HS-5 (cell line): ENCODE measurements at places on chromosomes 5 and 9.

DNA sequence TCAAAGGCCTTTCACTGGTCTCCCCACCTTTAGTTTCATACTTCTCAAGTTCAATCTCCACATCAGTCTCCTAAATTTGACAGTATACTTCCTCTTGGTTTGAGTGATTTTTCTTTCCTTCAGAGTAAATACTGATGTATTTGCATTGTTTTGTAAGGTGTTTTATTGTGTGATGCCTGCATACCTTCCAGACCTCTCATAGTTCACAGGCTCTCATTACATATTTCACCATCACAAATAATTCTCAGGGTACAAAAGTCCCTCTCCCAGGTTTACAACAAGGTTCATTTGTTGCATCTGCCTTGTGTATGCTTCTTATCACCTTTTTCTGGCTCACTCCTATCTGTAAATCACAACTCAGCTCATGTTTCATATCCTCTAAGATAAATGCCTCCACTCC lies 22.2 kb upstream of the TUSC1 start:
- no peak for DNase-seq

DNA sequence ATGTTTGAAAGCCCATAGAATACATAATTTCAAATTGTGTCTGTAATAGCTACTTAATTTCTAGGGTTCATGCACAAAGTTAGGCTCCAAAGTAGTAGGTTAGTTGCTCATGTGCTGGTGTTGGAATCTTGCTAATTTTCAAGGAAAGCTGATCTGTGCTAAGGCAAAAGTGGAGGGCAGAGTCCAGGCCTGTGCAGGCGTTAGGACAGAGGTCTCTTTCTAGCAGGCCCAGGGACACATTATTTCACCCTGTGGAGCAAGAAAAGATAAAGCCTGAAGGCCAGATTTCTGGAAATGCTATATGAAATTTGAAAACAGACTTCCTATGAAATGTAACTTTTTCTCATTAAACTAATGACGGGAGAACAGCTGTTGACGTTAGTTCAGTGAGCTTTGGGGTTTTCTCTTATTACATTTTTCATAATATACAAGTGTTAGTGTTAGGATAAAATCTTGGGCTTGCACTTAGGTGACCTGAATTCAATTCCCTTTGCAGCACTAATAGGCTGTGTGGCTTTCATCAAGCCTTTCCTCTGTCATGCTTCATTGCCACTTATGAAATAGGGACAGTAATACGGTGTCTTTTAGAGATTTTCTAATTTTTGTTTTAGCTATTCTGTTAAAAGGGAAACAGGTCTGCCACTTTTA lies 196.7 kb upstream of the HAPLN1 start:
- no peak for DNase-seq

- DNase-seq, result no peak
Observed at GRCh38 chr9:124498040-124498439, 9.2 kb downstream of the NR5A1 start.

DNA sequence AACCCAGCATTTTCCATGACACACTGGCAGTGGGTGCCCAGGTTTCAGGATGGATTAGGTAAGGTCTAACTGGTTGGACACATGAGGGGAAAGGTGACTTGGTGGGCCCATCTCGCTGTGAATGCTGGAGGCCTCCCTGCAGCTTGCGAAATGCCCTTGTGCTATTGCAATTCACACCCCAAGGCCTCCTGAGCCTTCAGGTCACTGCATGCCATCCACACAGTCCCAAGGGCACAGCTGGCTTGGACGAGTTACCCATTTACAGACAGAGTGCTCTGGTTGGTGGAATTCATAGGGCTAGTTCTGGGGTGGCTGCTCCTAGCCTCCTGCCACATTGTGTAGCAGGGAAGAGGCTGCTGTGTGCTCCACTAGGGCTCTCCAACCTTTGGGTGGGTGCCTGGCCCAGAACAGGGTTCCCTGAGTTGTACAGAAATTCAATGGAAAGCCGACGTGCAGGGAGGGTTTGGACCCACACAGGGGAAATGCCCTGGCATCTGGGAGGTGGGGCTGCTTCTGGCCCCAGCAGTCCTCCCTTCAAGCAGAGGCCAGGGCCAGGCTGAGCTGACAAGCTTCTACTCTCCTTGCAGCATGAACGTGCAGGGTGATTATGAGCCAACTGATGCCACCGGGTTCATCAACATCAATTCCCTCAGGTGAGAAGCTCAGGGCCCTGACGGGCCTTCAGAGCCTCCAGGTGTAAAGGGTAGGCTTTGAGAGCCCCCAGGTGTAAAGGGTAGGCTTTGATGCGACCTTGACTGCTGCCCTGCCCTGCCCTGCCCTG lies 54.3 kb downstream of the ASS1 start:
- no peak for DNase-seq

- no peak for DNase-seq
Observed at GRCh38 chr5:107673039-107673367, 2.3 kb upstream of the EFNA5 start.

GRCh38 chr9:131546336-131547084 lies 1.2 kb downstream of the PRRT1B start:
- DNase-seq, result no peak

GRCh38 chr9:23342291-23342690 lies 483.7 kb downstream of the ELAVL2 start:
- peak; percentile 9 for DNase-seq

DNA sequence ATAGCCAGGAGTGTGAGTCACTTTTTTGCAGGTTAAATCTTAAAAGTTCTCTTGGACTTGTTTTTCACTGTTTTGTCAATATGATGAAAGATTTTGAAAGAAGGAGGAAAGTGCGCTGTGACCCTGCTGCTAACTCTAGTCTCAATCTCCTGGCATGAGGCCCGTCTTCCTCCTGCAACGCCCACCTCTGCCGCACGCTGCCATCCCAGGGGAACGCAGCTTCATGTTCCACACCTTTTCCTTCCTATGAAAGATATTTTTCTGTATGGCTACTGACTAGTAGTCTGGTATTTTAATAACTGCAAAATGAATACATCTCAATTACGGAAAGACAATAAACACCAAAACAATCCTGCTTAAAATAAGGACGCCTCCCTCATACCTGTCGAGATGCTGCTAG lies 8.3 kb downstream of the PPIC start:
- no peak for DNase-seq

- no peak for DNase-seq
Observed at GRCh38 chr9:4301296-4301695, 1.4 kb upstream of the GLIS3 start.

- no peak for DNase-seq
Observed at GRCh38 chr5:9502050-9502834, 43.6 kb downstream of the SEMA5A start.

DNA sequence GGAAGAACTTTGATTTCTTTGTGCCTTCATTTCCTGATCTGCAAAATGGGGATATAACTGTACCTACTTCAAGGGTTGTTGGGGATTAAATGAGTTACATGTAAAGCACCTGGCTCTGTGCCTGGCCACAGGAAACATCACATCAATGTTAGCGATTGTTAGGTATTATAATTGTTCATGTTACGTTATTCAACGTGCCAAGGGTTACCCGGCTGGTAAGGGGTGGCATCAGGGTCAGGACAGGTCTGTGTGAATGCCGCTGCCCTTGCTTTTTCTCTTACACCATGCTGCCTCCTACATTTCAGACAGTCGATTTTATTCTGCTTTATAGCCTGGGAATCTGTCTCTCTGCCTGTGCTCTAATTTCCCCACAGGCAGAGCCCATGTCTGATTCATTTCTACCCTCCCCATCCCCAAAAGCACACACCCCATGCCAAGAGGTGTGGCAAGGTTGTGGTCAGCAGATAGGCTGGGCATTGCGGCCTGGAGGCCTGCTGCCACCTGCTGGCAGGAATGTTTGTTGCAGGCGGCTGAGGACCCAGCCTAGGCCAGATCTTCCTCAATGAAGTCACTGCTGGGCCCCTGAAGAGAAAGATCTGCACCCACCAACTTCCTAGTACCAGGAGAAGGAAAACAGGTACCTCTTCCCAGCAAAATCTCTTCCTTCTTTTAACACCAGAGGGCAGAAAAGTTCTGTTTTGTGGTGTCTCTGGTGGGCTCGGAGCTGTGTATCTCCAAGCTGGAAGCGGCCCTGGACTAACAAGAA lies 5.3 kb downstream of the ANKS6 start:
- DNase-seq, result peak; percentile 89

DNA sequence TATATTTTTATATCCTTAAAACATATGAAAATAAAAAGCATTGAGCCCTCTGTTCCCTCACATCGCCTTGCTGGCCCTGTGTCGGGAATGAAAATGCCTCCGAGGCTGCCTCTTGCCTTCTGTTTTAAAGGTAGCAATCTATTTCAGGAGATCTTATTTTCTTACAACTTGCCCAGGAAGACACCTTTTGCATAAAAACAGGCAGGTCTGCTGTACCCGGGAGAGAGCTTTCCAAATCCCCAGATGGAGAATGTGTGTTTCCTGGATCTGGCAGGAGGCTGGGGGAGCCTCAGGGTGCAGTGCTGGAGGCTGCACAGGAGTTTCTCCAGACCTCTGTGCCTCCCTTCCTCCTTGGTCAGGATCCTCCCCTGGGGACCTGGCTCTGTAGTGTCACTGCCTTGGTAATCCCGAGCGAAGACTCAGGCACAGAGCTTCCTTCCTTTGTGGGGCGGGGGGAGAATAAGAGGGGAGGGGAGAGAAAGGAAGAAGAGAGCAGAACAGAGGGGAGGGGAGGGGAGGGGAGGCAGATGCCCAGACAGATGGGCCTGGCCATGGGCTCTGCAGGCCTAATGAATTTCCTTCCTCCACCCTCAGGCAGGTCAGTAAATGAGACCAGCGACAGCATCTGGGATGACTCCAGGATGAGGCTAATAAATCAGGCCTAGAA lies 104.0 kb upstream of the BOD1 start:
- DNase-seq, result no peak

- DNase-seq, result no peak
Observed at GRCh38 chr5:2550509-2550908, 201.0 kb downstream of the IRX2 start.

GRCh38 chr5:14753947-14754346 lies 89.4 kb downstream of the OTULIN start:
- no peak for DNase-seq

- no peak for DNase-seq
Observed at GRCh38 chr5:125478599-125478998, 732.2 kb upstream of the ZNF608 start.

DNA sequence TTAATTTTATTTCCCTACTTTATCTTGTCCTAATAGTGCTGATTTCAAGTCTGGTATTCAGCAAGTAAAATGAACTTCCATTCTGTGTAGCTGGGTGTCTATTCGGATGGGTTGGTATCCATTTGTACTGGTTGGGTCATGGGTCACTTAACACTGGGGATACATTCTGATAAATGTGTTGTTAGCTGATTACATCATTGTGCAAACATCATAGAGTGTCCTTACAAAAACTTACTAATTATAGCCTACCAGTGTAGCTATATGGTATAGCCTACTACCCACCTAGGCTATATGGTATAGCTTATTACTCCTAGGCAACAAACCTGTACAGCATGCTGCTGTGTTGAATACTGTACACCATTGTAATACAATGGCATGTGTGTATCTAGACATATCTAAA lies 1373.7 kb upstream of the DMAC1 start:
- DNase-seq, result no peak

DNA sequence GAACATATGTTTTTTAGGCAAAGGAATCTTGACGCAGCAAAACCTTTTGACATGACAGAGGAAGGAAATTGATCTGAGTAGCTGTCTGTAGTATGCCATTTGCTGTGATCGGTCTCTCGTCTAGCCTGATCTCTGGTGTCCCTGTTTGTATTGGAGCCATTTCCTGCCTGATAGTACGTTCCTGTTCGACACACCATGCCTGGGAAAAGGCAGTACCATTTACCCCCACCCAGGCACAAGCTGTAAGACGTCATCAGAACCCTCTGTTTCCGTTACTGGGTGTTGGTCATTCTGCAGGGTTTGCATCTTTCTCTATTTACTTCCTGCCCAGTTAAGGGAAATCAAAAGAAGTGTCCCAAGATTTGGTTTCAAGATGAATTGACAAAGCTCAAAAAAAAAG lies 129.7 kb downstream of the CEMIP2 start:
- no peak for DNase-seq

GRCh38 chr5:119071561-119071995 lies 691 bp downstream of the DMXL1 start:
- no peak for DNase-seq

GRCh38 chr9:128369024-128369706 lies 2.0 kb upstream of the URM1 start:
- DNase-seq, result no peak

- peak; percentile 46 for DNase-seq
Observed at GRCh38 chr5:13976867-13977830, 32.7 kb upstream of the DNAH5 start.

DNA sequence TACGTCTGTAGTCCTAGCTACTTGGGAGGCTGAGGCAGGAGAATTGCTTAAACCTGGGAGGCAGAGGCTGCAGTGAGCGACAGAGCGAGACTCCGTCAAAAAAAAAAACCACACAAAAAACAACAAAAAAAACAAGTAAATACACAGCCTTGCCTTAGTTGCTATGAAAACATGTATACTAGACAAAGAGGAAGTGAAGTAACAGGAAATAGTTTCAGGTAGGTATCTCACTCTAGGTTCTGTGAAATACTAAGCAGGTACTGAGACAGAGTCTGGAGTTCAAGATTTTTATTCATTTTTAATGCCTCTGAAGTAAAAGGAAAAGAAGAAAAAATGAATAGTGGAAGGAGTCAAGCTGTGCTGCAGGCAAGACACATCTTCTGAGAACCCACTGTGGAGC lies 687.9 kb upstream of the RGMB start:
- no peak for DNase-seq

- no peak for DNase-seq
Observed at GRCh38 chr5:87705876-87706275, 293.1 kb upstream of the CCNH start.

- no peak for DNase-seq
Observed at GRCh38 chr9:87513880-87514535, 16.3 kb downstream of the DAPK1 start.

DNA sequence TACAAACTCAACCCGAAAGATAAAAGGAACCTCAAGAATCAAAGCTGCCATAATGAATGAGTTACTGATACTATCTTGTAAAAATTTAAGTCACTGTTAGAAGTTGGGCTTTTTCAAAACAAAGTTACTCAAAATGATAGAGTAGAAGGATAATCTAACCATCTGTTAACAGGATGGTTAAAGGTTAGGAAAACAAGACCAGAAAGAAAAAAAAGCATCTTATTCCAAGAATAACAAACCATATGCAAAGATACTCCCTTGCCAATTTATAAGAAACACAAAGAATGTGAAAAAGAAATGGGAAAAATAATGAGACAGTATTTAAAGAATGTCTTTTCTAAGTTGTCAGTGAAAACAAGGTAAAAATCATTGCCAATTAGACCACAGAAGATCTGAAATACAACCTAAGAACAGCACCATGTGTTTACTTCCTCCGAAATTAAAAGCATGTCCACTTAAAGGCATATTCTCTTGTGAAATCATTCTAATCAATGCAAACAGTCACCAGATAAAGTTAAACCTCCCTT lies 51.2 kb downstream of the STRBP start:
- no peak for DNase-seq

- DNase-seq, result no peak
Observed at GRCh38 chr5:44847206-44847852, 38.6 kb downstream of the MRPS30 start.

DNA sequence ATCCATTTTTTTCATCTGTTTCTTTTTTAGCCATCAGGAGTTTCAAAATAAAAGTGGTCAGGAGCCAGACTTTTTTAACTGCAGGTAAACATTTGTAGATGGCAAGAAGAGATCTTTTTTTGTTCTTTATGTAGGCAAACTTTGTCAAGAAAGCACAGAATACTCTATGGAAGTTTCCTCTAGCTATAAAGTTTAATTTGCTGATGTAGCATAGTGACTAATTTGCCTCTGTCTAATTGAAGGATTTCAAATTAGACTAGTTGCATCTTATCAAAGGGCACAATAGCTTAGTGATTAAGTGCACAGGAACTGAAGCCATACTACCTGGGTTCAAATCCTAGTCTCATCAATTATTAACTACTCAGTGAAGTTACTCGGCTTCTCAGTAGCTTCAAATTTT lies 22.0 kb downstream of the FGF10 start:
- DNase-seq, result no peak
